ENCODE measurements at places on chromosomes 12 and 14. TPM values are rescaled to one million over a fixed set of nuclear protein-coding genes. Genes with fewer than 3 reads are reported as not detected.
A peak's percentile ranks its signal among the peaks of the same experiment; 100 is the strongest.

- DNase-seq, result peak; percentile 81
These were observed 103.5 kb downstream of the FGD4 start for GRCh38 chr12:32502693-32503502.

Gene HOXC12
- total RNA-seq, result not detected

Gene OR10P1
- not detected for total RNA-seq

GRCh38 chr14:105267820-105268548, 19.7 kb downstream of the BTBD6 start:
- no peak for DNase-seq

DNA sequence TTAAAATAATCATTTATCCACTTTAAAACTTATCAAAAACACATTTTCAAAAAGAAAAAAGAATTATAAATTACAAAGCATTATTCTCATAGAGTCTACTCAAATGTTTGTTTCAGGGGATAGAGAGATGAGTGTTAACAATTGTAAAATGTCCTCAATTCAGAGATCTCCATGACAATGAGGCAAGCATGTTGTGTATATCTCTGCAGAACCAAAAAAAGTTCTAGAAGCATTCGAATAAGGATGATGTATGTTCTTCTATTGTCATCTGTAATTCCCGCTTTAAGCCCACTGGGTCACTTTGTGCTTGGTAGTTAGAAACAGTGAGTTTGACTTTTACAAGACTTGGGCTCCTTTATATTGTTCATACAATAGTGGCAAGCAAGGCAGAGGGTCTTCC, 73.6 kb upstream of the CCDC198 start:
- no peak for DNase-seq

Gene PRKAB1
- total RNA-seq, result 17.1 TPM

Gene SLC7A7
- total RNA-seq, result 6.4 TPM

GRCh38 chr12:79351251-79351650, 339.5 kb downstream of the PAWR start:
- no peak for DNase-seq

- DNase-seq, result no peak
These were observed 2.9 kb downstream of the NEK9 start for GRCh38 chr14:75123991-75124390.

GRCh38 chr12:116146386-116146785, 131.1 kb downstream of the MED13L start:
- DNase-seq, result no peak

DNA sequence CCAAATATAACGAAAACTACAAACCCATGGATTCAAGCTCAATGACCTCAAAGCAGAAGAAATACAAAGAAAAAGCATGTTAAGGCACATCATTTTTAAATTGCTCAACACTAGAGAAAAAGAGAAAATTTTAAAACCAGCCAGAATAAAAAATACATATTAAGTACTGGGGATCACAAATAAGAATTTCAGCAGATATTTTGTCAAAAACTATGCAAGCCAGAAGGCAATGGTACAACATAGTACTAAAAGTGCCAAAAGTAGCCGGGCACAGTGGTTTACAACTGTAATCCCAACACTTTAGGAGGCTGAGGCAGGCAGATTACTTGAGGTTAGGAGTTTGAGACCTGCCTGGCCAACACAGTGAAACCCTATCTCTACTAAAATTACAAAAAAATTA, 10.2 kb downstream of the SGPP1 start:
- no peak for DNase-seq

Gene EMP1
- total RNA-seq, result 14.9 TPM

Gene CEBPE
- total RNA-seq, result not detected

DNA sequence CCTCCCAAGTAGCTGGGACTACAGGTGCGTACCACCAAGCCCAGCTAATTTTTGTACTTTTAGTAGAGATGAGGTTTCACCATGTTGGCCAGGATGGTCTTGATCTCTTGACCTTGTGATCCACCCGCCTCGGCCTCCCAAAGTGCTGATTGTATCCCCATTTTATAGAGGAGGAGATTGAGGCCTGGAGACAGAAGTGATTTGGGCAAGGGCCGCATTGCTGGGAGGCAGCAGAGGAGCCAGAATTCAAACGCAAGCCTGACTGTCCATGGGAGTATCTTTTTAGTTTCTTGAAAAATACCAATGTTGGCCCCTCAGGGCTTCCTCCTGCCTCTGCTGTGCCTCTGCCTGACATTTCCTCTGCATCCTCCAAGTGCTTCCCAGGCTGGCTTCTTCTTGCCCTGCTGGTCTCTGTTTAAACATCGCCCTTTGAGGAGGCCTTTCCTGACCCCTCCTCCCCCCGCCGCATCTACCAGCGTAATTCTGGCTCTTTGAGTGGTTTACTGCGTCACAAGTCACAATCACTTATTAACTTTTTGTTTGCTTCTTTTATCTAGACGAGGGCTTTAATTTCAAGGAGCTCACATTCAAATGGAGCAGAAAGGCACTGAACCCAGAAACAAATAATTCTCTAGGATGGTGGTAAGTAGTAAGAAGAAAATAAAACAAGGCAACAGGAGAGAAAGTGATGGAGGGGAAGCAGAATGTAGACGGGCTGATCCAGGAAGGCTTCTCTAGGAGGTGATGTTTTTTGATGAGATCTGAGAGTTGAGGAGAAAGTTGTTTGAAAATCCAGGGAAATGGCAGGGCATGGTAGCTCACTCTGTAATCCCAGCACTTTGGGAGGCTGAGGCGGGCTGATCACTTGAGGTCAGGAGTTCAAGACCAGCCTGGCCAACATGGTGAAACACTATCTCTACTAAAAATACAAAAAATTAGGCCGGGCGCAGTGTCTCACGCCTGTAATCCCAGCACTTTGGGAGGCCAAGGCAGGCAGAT, 91.0 kb upstream of the MED13L start:
- peak; percentile 77 for DNase-seq

Gene SLC6A12
- total RNA-seq, result 29.3 TPM

DNA sequence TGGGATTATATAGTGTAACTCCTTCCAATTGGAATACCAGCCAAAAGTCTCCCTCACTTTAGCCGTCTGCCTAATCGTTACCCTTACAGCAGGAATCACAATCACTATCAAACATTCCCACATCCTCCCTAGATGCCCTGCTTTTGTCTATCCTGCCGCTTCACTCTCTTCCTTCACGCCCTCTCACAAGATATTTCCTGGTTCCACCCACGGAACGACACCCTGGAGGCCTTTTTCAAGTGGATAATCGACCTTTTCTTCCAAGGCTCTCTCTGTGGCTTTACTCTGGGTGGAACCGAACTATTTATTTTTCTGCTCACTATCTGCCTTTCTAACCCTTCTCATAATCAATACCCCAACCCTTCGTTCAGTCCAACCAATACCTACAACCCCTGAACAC, 58.9 kb downstream of the MOK start:
- DNase-seq, result no peak

Gene MDM1
- 2.9 TPM for total RNA-seq

Gene GALNT16
- total RNA-seq, result 1.0 TPM

Gene PDZRN4
- total RNA-seq, result 0.12 TPM

Gene GYS2
- 46.7 TPM for total RNA-seq
